AG10803 (cell line): ENCODE measurements at places on chromosomes 1 and 21.

GRCh38 chr1:226033582-226033981 is 28.9 kb upstream of the H3-3A start:
- DNase-seq, result no peak

DNA sequence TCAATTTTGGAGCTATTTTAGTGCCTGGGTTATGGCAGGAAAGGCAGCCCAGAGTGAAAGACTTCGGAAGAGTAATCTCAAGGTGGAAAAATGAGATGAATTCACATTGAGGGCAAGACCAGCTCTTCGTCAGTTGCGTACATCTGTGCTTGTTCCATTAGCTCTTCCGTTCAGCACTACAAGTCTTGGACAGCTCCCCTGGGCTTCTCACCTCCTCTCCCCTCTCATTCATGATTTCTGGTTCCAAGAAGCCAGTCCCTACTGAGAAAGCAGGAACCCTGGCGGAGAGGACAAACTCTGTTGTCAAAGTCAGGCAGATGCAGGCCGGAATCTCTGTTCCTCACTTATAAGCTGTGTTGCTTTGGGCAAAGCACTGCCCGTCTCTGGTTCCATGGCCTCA is 76.5 kb downstream of the ACTL8 start:
- peak; percentile 57 for DNase-seq

DNA sequence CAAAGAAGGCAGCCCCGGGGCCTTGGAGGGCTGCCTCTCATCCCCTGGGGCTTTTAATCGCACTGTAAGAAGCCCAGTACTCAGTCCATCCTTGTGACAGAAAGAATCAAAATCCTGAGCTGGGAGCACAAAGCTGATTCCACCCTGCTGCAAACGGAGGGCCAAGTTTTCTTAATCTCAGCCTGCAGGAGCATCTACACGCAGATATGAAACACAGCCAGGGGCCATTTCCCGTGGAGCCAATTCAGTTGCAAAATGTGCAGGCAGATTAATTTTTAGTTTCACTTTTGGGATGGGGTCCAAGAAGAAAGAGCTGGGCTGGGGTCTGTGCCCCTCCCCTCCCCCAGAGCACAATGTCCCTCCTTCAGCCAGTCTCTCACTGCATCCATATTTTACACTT is 4.4 kb downstream of the LYPD8 start:
- no peak for DNase-seq

DNA sequence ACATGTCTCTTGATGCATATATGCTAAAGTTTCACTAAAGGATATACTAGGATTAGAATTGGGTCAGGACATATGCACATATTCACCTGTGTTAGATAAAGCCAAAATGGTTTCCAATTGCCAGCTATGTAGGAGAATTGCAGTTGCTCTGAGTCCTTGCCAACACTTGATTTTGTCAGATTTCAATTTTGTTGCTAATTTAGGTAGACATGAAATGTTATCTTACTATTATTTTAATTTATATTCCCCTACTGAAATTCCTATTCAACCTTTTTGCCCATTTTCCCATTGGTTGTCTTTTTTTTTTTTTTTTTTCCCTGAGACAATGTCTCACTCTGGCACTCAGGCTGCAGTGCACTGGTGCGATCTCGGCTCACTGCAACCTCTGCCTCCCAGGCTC is 13.4 kb downstream of the HDAC1 start:
- DNase-seq, result no peak

GRCh38 chr1:13617108-13617507 is 33.5 kb downstream of the PDPN start:
- DNase-seq, result peak; percentile 37

DNA sequence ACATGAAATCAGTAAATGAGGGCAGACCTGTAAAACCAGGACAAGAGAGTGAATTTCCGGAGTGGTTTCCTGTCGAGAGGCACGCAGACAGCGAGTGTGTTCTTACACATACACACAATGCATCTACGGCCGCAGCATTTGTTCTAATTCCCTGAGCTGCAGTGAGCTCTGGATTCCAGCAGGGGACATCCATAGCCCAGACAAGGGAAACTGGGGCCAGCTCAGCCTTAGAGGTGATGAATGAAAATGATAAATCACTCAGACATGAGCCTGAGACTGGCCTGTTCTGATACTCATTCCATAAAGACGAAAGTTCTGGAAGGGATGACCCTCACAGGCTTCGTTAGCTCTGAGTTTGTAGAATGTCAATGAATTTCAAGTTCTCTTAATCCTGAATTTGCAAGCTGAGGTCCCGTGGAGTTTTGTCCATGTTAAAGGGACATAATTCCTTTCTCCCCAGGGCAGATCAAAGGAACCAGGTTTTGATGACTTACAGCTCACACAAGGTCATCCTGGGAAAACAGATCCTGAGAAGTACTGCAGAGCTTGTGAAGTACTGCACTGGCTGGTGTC is 207.9 kb upstream of the C1orf87 start:
- DNase-seq, result peak; percentile 70

- peak; percentile 96 for DNase-seq
Observed at GRCh38 chr1:206895837-206896242, 1.4 kb upstream of the IL24 start.

DNA sequence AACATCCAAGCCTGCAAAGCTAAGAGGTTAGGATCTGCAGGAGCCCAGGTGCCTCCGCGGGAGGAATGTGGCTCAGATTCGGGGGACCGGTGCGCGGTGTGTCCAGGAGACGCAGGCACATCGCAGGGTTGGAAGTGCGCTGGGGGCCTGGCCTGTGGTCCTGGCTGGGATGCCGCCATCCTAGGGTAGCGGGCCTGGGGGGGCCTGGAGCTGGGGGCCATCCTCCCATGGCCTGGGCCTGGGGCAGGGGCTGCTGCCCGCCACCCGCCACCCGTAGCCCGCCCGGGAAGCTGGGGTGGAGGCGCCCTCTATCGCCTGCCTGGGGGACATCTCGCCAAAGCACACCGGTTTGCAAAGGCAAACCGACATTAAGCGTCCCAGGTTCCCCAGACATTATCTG is 170.6 kb upstream of the ARHGEF16 start:
- DNase-seq, result no peak

DNA sequence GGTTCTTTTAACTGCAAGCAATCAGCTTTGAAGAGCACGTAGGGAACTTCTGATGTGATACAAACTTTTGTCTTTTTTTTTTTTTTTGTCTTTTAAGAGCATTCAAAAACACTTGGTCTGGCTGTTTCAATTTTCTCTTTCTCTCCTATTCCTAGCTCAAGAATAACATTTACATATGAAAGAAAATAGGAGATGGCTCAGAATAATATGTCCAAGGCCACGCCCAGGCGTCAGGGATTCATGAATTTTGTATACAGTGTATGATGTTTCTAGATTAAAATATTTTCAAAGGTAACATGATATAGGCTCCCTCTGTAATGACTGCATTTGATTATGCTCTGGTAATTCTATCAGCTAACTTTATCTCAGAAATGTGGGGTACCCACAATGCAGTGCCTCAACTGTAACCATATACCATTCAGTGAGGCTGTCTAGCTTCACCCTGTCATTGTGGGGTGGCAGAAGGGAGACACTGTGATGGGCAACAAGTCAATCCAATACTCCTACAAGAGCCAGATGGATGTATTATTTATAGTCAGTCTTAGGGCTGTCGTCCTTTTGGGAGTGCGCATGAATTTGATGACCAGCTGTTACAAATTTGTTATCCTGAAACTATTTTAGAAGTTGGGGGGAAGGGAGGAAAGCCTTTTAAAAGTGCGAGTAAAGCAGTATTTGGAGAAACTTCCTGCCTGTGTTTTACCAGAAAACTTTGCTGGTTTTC is 1.5 kb upstream of the AKNAD1 start:
- DNase-seq, result peak; percentile 27

- no peak for DNase-seq
Observed at GRCh38 chr1:61276246-61276645, 193.9 kb downstream of the NFIA start.

DNA sequence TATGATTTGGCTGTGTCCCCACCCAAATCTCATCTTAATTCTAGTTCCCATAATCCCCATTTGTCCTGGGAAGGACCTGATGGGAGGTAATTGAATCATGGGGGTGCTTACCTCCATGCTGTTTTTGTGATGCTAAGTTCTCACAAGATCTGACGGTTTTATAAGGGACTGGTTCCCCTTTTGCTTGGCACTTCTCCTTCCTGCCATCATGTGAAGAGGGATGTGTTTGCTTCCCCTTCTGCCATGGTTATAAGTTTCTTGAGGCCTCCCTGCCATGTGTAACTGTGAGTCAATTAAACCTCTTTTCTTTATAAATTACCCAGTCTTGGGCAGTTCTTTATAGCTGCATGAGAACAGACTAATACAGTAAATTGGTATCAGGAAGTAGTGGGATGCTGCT is 114.1 kb downstream of the ZNF648 start:
- DNase-seq, result no peak

GRCh38 chr1:119831027-119831426 is 19.8 kb upstream of the REG4 start:
- no peak for DNase-seq

GRCh38 chr1:3857791-3858129 is 484 bp downstream of the DFFB start:
- no peak for DNase-seq
